GM03348 (cell line): ENCODE measurements at places on chromosomes 3 and 15.

- no peak for DNase-seq
Observed at GRCh38 chr15:73541479-73541878, 91.7 kb downstream of the NPTN start.

DNA sequence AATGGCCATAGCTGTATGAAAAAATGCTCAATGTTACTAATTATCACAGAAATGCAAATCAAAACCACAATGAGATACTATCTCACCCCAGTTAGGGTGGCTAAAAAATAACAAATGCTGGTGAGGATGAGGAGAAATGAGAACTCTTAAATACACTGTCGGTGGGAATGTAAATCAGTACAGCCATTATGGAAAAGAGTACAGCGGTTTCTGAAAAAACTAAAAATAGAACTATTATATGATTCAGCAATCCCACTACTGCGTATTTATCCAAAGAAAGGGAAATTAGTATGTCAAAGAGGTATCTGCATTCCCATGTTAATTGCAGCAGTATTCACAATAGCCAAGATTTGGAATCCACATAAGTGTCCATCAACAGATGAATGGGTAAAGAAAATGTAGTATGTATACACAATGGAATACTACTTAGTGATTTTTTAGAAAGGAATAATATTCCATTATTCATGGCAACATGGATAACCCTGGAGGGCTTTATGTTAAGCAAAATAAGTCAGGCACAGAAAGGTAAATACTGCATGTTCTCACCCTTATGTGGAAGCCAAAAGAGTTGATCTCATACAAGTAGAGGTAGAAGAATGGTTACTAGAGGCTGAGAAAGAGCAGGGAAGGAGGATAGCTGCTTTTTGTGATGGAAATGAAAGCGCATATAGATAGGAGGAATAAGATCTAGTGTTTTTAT lies 35.0 kb downstream of the SERP1 start:
- DNase-seq = no peak

DNA sequence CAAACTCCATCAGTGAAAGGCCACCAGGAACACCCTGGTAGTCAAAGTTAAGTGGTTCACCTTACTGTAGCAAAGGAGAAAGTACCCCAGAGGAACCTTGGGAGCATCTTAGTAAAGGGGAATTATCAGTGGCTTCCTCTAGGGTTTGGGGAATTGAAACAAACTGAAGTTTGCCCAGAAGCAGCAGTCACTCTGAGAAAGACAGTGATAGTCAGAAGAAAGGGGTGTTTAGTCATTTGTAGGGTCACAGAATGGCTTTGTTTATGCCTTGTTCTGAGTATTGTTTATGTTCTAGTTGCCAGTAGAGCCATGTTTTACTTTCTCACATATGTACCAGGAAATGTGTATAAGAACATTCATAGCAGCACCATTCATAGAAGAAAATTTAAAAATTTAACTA lies 93.8 kb downstream of the FHIT start:
- no peak for DNase-seq

DNA sequence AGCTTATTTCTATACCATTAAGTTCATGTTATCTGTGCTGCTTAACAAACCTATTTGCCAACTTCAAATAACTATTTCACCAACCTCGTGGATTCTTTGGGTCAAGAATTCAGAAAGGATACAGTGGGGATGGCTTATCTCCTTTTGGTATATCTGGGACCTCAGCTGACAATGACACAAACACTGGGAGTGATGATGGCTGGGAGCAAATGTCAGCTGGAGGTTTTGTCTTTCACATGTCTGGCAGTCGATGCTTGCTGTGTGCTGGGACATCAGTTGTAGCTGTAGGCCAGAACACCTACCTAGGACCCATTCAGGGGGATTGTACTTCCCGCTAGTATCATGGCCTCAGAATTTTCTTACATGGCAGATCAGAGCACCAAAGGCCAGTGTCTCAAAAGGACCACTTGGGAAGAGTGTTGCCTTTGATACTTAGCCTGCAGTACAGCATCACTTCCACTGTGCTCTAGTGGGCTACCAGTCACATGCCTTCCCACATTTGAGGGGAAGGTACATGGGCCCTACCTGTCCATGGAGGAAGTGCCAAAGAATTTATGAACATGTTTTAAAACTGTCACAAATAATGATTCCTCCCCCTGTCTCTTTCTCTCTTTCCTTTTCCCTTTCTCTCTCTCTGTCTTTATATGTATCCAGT lies 23.7 kb upstream of the FAM98B start:
- DNase-seq = no peak

GRCh38 chr3:49727154-49727923 lies 3.6 kb upstream of the GMPPB start:
- DNase-seq = peak; percentile 2

GRCh38 chr3:171480526-171480925 lies 20.3 kb upstream of the TNIK start:
- DNase-seq = no peak

GRCh38 chr3:32121137-32121536 lies 14.7 kb downstream of the GPD1L start:
- DNase-seq = no peak

DNA sequence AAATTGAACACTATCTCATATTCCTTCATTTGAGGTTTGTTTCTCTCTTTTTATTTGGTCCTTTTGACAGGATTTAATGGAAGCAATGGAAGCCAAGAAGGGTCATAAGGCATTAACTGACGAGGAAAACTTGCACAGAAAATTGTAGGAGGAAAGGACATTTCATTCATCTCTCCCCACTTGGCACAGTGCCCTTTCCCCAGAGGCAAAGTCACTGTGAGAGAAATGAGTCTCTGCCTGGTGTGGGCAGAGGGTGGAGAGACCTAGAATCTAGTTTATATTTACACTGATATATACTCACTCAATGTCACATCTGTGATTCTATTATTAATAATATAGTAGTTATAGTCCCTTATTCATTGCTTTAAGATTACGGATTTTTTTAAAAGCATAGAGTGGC lies 324.6 kb upstream of the IL12A start:
- no peak for DNase-seq

DNA sequence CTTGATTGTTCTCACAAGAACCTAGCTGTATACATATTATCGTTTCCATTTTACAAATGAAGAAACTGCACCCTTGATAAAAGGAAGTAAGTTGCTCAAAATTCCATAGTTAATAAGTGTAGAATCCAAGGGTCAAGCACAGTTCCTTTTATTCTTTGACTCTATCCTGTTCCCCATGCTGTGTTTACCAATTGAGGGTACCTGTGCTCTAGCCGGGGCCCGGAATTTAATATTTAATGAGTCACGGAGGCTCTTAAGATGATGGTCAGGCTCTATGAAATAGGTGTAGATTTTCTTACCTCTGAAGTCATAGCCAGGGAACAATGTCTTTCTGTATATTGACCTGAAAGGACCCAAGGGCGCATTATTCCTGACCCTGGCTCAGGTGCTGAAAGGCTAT lies 65.2 kb downstream of the LPP start:
- DNase-seq = no peak

DNA sequence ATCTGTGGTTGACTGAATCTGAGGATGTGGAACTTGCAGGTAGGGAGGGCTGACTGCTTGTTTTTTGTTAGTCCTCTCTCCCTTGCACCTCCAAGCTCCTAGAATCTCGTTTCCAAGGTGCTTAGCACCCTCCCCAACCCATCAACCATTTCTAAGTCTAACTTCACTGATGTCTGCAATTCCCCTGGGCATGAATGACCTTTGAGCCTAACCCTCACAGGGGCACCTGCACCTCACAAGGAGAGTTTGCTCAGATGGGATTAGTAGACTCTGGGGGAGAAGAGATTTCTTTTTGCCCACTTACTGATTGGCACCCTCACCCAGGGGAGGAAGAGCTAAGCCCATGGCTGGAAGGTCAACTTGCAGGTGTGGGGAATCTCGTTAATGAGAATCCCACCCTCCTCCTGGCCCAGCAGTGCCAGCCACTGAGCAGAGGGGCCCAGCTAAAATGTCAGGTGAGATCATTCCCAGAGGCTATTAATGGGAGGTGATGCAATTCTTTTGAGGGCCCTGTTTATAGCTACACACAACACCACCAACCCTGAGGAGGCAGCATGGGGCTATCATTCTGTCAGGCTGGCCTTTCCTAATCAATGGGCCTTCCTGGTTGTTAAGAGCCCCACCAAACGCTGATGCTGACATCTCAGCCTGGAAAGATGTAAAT lies 81.6 kb upstream of the HERC1 start:
- DNase-seq = no peak

- DNase-seq = no peak
Observed at GRCh38 chr3:58085616-58086015, 77.4 kb downstream of the FLNB start.

DNA sequence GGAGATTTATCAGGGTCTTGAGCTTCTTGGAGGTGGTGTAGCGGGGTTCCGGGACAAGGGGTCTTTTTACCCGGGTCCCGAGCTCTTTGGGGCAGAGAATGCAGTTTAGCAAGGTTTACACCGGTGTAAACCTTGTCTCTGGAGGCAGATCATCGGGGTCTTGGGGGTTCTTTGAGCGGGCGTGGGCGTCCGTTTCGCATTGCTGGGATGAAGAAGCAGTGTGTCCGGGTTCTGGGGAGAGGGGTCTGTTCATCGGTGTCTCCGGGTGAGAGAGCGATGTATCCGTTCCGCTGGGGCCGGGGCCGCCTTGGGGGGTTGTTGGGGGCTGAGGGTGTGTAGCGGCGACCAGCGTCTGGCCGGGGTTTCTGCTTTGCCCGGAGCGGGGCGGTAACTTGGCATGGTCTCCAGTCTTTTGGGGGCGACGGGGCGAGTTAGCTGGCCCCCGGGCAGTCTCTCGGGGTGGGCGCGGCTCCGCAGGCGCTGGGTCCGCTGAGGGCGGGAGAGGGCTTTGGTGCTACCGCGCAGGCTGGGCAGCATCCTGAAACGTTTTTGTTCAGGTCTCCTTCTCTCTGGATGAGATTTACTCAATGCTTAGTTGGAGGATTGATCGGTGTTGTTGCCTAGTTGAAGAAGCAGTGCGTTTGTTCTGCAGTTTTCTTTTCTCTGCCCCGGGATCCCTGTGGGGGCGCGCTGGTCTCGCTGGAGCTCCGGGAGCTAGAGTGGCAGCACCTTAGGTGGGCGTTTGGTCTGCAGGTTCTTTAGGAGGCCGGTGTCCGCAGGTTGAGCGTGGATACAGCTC lies 843 bp downstream of the GLCE start:
- peak; percentile 61 for DNase-seq

DNA sequence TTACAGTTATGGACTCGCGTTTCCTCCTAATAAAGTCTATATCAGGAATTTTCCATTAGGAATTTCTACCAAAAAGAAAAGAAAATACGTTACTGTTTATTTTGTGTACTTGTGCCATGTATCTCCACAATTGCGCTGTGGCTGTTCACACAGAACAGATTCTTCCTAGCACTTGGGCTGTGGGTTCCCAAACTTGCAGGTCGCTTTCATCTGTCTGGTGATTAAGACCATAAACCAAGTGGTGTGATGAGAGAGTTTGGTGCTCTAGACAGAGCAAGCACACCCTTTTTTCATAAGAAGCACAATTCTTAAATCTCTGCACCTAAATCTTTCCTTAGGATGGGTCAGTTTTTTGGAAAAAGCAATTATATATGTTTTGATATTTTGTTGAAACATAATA lies 203.3 kb downstream of the TP63 start:
- no peak for DNase-seq

DNA sequence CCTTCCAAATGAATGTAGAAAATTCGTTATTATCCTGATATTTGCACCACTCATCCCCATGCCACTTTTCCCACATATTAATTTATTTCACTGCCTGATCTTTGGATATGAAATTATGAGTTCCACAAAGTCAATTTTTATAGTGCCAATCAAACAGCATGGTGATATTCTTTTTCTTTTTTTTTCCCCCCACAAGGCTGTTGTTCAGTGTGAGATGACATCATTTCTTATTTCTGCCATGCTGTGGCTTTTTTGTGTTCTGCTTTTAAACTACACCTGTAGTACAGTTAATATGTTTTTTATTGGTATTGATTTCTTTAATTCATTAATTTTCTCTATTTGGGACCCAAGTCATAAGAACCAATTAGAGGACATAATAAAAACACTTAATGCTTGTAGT lies 14.6 kb downstream of the MYNN start:
- DNase-seq = no peak

DNA sequence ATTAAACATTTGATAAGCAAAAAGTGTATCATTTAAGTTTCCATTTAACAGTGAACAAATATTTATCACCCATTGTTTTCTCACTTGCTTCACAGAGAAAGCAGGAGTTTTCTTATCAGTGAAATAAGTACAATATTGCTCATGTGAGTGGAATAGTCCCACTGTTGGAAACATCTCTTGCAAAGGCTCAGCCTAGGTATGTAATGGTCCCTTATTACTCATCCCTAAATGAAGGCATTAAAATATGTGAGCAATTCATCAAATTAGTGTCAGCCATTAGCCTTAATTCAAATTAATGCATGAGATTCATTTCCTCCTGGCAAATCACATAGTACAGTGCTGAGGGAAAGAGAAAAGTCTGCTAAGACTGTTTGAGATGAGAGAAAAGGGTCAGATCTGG lies 9.6 kb upstream of the FMN1 start:
- DNase-seq = no peak

- DNase-seq = no peak
Observed at GRCh38 chr3:196970547-196971093, 2.0 kb upstream of the PIGZ start.

DNA sequence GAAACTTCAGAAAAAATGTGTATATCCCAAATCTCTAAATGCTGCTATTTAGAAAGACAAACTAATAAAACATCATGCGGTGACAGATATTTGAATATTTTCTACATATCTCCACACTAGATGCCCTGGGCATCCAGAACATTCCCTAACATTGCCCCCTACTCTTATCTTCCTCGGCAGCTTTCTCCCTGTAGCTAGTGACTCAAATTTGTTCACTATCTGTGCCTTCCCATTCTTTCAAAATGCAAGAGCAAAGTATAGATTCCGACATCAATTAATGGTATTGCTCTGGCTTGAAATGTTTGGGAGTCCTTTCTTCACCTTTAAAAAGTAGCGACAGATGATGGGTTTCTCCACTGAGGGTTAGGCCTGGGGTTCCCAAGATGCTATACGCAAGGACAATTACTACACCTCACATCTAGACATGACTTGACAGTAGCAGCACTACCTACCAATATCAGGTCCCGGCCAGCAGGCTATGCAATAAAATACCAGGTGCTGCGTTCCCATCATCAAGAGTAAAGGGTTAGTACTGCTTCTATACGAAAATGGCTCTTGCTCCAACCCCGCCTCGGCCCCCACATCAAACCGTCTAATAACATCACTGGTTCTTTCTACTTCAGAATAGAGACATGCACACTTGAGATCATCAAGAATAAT lies 631 bp downstream of the UBR1 start:
- no peak for DNase-seq

DNA sequence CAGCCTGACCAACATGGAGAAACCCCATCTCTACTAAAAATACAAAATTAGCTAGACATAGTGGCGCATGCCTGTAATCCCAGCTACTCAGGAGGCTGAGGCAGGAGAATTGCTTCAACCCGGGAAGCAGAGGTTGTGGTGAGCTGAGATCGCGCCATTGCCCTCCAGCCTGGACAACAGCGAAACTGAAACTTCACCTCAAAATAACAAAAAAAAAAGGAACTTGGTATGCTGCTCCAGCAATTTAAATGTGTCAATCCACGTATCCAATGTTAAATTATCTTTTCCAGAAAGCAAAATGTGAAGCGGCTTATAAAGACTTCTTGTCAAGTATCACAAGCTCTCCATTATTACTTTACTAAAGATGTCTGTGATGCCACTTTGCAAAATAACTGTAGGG lies 9.9 kb upstream of the ARIH1 start:
- DNase-seq = no peak

GRCh38 chr15:44729408-44730127 lies 6.8 kb upstream of the TRIM69 start:
- DNase-seq = no peak

- no peak for DNase-seq
Observed at GRCh38 chr3:170144437-170144843, 37.1 kb downstream of the PHC3 start.

GRCh38 chr3:117563063-117563462 lies 853.5 kb downstream of the TUSC7 start:
- no peak for DNase-seq
